ENCODE measurements at places on chromosomes 13 and 19. TPM values are rescaled to one million over a fixed set of nuclear protein-coding genes. Genes with fewer than 3 reads are reported as not detected.
A peak's percentile ranks its signal among the peaks of the same experiment; 100 is the strongest.

DNA sequence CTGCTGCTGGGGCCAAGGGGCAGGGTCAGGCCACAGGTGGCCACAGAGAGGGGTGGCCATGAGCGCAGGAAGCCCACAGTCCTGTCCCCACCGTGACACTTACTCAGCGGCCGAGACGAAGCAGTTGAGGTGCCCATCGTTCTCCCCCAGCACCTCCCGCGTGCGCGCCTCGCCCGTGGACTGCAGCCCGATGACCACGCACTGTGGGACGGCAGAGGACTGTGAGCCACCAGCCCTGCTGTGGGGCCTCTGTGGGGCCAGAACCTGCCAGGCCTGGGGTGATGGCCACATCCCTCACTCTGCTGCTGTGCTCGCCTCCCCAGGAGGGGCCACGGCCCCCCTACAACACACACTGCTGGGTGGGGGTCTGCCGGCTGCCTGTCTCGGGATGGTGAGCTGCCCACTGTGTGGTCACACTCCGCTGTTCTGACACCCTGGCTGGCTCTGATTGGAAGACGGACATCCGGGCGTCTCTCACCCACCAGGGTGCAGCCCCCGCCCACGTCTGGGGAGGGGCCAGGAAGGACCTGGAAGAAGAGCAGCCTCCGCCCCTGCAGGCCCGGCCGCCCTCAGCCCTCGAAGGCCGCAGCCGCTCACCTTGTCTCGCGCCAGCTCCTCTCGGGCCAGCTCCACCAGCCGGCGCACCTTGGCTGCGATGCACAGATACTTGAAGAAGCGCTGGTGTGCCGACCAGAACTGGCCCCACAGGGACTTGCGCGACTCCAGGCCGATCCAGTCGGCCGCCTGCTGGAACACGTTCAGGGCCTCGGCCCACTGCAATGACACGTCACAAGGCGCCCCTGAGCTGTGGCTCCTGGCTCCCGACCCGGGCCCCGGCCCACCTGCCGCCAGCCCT is 13.2 kb downstream of the GPX4 start:
- no peak for DNase-seq

DNA sequence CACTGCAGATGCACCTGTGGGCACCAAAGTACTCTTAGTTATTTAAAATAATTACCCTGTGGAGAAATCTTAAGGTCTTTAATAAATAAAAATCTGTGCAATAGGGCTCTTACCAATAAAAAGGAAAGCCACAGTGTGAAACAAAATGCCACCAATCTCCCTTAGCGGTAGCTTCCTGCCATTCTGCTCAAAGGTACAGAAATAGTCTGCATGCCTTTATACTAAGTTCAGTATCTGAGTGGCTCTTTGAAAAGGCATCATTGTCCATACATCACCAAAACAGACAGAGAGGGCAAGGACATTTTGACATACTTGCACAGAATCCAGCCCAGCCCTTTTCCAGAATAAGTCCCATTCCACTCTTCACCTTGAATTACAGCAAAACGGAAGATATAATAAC is 161.0 kb downstream of the KLF12 start:
- no peak for DNase-seq

Gene FFAR2
- 0.17 TPM for total RNA-seq

- DNase-seq: no peak
Observed at GRCh38 chr13:39509616-39510315, 93.2 kb downstream of the LHFPL6 start.

- DNase-seq: no peak
Observed at GRCh38 chr19:1220477-1220930, 14.9 kb downstream of the STK11 start.

GRCh38 chr19:5037936-5038335 is 69.0 kb downstream of the KDM4B start:
- DNase-seq: no peak

DNA sequence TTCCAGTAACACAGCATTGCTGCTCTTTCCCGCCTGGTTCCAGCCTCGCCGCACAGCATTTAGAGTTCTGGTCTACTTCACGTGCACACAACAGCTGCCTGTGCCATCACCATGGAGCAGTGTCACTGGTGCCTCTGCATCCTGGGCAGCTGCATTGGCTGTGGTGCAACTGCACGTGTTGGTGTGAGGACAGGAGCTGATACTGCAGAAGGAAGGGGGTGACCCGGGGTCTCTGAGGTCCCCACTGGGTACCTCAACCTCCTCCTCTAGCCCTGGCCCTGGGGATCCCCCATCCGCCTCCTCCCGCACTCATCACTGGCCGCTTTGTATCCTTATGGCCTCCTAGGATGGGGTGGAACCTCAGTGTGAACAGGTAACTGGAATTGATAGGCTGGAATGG is 112.5 kb downstream of the SOX1 start:
- DNase-seq: no peak

DNA sequence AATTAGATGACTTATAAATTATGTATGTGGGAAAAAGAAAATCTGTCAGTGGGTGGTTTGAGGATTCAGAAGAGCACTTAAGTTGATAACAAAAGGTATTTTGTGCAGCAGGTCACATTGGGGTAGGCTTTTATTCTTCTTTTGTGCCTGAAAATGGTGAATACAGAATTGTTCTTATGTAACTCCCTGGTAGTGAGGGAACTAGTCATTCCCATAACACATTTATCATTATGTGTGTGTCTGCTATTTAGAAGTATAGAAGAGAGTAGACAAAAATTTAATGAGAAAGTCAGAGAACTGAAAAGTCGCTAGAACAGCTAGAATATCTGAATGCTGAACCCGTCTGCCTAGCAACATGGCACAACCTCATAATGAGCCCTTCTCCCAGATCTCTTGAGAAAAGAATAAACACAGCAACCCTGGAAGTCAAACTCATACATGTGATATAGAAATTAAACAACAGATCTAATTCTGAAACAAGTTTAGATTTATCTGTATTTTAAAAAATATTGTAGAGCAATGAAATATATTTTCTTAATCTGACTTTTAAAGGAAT is 111.8 kb upstream of the EDNRB start:
- no peak for DNase-seq

GRCh38 chr19:9043524-9043923 is 33.3 kb upstream of the MUC16 start:
- DNase-seq: no peak

GRCh38 chr13:70391678-70392077 is 283.4 kb upstream of the KLHL1 start:
- peak; percentile 80 for DNase-seq

- no peak for DNase-seq
Observed at GRCh38 chr13:110950819-110951570, 36.1 kb upstream of the ANKRD10 start.

Gene PCSK4
- 11.7 TPM for total RNA-seq

DNA sequence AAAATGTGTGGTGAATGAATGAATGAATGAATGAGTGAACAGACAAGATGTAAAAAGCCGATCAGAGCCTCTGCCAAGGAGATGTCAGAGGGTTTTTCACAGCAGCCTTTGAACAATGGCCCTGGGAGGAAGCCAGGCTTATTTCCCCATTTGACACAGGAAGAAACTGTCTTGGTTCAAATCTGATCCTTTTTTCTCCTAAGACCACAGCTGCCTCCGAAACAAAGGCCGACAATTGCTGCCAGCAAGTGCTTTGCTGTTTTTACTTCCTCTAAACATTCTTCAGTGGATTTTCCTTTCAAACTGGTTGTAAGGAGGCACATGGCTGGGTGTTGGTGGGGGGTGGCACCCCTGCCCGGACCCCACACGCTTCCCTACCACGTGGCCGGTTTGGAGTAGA is 44.2 kb upstream of the HOMER3 start:
- DNase-seq: peak; percentile 17

Gene FUT6
- total RNA-seq: 81.2 TPM

DNA sequence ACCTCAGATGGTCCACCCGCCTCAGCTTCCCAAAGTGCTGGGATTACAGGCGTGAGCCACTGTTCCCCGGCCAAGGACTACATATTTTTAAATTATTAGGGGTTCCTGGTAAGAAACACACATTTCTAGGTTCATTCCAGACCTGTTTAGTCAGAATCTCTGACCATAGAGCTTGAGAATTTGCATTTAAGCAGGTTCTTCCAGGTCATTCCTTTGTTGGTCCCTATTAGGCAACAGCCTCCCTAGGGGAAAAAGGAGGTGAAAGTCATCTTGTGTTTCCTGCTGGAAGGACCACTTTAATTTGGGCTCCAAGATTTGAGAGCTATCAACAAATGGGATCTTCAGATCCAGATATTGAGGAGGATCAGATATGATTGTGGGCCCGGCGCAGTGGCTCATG is 16.3 kb downstream of the S1PR2 start:
- DNase-seq: no peak

DNA sequence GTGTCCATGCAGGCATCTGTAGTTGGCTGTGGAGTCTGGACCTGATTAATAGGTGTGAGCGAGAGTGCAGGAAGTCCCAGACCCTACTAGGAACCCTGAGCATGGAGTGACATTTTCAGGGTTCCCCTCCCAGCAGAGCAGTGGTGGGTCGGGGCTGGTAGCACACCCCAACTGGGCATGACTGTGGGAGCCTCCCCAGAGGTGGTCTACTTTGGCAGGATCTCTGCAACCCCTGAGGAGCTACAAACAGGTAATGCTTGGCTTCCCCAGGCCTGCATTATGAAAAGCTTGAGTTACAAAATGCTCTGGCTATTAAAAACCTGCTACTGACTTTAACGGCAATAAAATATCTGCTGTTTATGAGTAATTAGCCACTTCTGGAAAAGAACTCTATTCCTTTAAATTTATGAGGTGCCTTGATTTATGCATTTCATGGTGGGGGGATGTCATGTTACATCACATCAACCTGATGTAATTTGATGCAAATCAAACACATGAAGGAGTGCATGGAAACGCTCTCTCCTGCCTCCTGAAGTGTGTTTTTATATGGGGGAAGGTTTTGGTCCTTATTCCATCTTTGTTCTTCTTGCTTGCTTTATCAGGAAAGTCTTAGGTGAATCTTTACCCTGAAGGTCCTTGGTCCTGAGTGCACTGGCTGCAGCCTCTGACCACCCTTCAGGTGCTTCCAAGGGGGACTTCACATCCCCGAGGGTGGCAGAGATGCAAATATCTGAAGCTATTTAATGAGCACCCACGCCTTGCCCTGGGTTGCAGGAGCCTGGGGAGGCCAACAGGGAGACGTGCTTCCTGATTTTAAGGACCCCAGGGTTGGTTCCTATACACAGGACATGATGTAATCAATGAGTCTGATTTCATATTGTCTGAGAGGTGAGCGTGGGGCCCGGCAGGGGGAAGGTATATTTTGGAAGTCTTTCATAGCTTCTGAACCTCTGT is 54.0 kb downstream of the ZNF536 start:
- DNase-seq: no peak

DNA sequence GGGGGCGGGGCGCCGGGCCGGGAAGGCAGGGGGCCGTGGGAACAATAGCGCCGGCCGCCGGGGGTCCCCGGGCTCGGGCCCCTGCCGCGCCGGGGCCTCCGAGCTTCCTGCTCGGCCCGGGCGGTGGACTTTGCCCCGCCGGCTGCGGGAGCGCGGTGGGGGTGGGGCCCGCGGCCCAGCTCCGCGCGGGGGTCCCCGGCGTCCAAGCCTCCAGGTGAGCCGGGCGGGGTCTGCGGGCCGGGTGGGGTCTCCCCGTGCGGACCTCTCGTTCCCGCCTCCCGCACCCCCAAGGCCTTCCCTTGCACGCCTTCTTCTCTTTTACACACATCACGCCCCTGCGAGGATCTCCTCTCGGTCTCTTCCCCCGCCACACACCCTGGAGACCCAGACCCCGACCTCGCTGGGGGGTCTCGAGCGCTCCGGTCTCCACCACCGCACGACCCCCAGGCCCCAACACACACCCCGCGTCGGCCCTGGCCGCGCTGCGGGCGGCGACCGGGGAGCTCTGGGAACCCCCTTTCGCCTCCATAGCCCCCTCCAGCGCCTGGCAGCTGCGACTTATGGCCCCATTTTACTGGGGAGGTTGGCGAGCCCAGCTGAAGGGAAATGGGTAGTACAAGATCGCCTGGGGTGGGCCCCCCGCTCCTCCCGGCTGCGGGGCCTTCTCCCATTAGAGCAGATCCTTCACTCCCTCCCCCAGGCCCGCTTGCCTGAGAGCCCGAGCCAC is 711 bp downstream of the CAMSAP3 start:
- no peak for DNase-seq

DNA sequence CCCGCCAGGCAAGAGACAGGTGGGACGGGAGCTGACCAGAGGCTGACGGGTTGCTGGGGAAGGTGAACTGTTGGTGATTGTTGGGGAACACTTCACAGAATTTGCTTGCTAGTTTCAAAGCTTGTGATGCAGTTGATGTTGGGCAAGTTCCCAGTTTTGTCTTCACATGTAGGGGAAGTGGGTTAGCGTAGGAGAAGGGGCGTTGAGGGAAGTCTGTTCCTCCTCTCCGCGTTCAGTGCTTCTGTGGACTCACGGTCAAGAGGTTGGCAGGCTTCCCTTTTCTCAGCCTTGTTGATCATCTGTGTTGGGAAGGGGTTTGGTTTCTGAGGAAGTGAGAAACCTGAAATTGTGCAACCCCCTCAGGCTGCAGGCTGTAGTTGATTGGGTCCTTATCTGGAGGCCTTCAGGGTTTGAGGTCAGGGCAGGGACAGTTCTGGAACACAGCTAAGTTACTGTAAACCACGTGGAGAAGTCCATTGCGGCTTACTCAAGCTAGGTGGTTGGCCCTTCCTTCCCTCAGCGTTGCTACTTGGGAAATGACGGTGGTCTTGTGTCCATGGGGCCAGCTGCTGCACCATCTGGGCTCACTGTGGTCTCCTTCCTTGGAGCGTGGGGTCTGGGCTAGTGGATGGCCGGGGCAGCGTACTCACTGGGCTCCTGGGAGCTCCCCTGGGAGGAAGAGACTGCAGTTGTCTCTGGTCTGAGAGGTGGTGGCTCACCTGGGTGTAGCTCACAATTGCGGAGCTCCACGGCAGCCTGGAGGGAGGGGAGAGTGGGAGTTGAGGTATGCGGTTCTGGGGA is 7.5 kb downstream of the RPS9 start:
- DNase-seq: peak; percentile 77

- DNase-seq: no peak
Observed at GRCh38 chr13:51346397-51346796, 6.9 kb downstream of the SERPINE3 start.

- DNase-seq: no peak
Observed at GRCh38 chr13:96636001-96636709, 358.1 kb downstream of the OXGR1 start.

DNA sequence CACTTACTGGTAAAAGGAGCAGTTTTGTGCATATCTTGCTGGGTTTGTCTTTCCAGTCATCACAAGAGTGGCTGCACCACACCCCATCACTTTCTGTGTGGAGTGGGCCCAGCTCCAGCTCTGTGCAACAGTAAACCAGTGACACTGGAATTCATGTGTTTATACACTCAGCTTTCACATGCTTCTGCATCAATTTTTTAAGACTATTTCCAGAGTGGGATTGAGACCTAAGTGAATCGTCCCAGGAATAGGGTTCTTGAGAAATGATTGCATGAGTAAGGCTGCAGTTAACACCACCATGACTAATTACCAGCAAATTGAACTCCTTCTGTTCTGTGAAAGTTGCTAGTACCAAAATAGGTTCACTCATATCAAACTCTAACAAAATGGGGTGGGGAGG is 5.3 kb upstream of the CFAP97D2 start:
- DNase-seq: no peak

GRCh38 chr19:21568816-21569493 is 63.6 kb downstream of the ZNF429 start:
- peak; percentile 96 for DNase-seq

Gene CLEC17A
- 0.09 TPM for total RNA-seq

All from mucosa of gallbladder (tissue), 1 donor.